T-helper 2 cell (primary cell): ENCODE measurements at places on chromosomes 5 and 9.

DNA sequence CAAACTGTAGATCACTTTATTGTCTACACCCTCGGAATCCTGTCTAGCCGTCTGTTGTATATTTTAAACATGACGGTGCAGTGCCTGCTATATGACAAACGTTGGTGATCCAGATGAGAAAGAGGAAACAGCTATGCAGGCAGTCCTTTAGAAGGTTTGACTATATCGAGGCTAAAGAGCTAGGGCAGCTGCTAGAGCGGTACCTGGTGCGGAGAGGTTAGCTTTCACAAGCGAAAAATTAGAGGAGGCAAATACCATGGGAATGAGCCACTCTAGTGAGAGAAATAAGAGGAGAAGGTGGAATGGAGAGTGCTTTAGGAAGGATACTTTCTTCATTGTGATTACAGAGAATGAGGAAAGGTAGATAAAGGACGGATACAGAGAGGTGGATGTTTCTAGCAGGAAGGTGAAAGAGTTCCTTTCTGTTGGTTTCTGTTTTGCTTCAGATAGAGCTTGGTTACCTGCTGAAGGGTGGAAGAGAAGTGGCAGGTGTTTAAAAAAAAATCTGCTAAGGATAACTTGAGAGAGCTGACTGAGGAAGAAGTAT, 959 bp upstream of the FBXL17 start:
- DNase-seq = peak; percentile 62

DNA sequence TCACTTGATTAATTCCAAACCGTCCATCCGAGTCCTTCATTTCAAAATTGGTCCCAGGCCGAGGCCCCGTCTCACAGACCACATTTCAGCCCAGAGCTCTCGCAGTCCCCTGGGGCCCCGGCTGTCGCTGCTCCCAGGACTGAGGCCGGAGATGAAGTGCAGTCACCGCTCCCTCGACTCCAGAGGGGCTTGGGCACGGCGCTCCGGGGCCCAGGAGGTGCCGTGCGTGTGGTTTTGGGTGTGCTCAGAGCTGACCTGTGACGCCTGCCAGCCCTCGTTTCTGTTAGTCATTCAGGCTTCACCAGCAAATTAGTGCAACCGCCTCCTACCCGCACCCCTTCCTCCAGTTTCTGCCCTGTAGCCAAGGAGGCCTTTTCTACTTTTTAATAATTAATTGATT, 48.7 kb upstream of the PHYKPL start:
- DNase-seq = no peak

DNA sequence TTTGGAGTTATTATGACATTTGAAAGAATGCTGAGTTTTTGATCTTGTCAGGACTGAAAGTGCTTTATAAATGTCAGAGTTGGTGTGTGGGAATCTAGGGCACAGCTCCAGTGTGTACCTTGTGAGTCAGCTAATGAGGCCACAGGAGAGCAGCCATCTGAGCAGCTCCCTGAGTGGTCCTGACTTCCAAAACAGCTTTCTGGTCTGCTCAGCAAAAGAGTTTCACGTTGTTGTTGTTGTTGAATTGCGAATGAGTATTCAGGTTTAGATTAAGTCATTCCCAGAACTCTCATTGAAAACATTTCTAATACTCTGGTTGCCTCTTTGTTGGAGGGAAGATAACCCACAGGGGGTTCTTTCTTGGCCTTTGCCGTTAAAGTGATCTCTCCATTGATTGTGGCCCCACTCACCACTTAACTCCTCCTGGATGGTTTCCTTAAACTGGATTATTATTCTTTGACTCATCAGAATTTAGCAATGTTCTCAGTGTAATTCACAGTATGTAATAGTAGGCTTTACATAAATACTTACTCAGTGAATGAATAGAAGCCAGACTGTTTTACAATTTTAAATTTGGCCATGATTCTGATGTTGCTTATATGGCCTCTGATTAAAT, 125.1 kb upstream of the SGCD start:
- DNase-seq = no peak

- DNase-seq = peak; percentile 12
Measured at GRCh38 chr5:98768160-98768959, 5.1 kb upstream of the RGMB start.

GRCh38 chr5:65805089-65805488, 83.1 kb downstream of the NLN start:
- DNase-seq = no peak

GRCh38 chr9:138058181-138058580, 180.6 kb downstream of the CACNA1B start:
- DNase-seq = no peak

GRCh38 chr5:180353980-180354452, 880 bp upstream of the GFPT2 start:
- no peak for DNase-seq

GRCh38 chr5:170614720-170615119, 110.9 kb downstream of the KCNIP1 start:
- DNase-seq = no peak

- no peak for DNase-seq
Measured at GRCh38 chr9:99488131-99489059, 266.3 kb downstream of the SEC61B start.

GRCh38 chr5:134493461-134494055, 31.9 kb upstream of the JADE2 start:
- no peak for DNase-seq

DNA sequence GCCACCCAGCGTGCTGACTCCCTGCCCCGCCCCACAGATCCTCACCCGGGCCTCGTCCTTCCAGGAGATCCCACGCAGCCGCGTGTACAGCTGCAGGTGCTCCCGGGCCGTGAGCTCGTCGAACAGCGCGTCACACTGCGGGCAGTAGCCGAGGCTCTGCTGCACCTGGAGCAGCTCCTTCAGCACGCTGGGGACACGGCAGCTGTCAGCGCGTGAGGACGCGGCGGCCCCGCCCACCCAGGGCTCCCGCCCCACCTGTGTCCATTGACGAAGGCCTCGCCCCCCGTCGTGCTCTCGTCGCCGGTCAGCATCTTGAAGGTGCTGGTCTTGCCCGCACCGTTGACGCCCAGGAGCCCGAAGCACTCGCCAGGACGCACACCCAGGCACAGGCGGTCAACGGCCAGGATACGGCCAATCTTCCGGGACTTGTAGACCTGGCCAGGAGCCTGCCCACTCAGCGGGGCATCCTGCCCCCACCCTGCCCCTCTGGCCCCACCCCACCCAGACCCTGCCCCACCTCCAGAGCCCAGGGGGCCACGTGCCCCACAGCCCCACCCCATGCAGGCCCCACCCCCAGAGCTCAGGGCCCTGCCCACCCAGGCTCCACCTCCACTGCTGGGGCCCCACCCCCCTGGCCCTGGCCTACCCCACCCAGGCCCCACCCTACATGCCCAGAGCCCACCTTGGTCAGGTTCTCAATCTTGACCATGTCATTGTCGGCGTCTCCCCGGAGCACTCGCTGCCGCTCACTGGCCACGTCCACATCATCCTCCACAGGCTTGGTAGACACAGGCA, 13.8 kb upstream of the CLIC3 start:
- DNase-seq = no peak

GRCh38 chr5:60945813-60946187, 795 bp downstream of the NDUFAF2 start:
- no peak for DNase-seq

DNA sequence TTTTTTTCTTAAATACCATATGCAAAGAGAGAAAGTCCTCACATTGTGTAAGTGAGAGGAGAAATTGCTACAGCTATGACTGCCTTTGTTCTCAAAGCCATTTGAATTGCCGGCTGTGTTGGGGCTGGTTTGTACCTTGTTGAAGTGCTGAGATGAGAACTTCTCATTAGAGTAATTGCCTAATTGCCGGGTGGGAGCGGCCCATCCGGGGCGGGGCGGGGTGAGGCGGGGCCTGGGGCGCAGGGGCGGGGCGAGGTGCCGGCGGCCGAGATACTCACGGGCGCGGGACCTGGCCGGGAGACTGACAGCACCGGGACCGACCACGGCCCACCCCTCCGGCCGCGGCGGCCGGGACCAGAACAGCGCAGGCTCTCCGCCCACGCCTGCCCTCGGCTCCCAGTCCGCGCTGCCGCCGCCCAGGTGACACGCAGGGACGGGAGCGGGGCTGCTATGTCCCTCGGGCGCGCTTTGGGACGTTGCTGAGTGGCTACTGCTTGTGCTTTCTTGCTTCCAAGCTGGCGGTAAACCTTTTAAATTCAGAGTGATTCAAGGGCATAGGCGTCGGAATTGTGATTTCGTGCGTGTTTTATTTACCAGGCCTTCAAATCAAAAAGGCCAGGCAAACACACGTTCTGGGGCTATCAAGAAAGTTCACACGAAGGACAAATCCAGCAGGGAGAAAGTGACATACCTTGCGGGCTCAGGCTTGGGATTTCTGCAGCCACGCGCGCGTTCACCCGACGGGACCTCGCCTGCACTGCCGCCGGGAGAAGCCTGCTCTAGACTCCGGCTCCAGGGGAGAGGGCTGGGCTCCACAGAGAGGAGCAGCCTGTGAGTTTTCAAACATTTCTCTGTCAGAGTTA, 269.1 kb downstream of the FANCC start:
- DNase-seq = peak; percentile 33

DNA sequence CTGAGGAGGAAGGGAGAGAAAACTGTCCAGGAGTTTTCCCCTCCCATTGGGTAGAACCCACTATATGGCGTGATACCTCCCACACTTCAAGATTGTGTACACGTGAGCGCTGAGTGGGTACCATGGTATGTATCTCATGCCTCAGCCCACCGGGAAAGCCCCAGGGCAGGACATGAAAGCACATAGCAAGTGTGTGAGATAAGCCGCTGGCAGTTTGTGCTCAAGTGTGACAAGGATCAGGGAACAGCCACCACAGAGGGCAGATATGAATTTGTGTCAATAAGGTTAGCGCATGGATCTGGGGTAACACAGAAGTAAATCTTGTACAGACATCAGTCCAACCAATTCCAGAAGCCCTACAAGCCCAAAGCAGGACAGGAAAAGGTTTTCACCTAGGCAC, 42.6 kb upstream of the NAA35 start:
- DNase-seq = no peak
